Natural killer cell (primary cell): ENCODE measurements at places on chromosomes 2 and 18. TPM values are rescaled to one million over a fixed set of nuclear protein-coding genes. Genes with fewer than 3 reads are reported as not detected.

- DNase-seq, result no peak
These were observed 6.5 kb downstream of the DNMT3A start for GRCh38 chr2:25335204-25335603.

- DNase-seq, result peak; percentile 38
These were observed 1.2 kb downstream of the CABLES1 start for GRCh38 chr18:23136326-23137096.

GRCh38 chr2:142380372-142380771 is 249.6 kb upstream of the LRP1B start:
- no peak for DNase-seq

- no peak for DNase-seq
These were observed 91.2 kb upstream of the CREB1 start for GRCh38 chr2:207438414-207439126.

GRCh38 chr2:33528441-33528950 is 52.0 kb downstream of the RASGRP3 start:
- no peak for DNase-seq

DNA sequence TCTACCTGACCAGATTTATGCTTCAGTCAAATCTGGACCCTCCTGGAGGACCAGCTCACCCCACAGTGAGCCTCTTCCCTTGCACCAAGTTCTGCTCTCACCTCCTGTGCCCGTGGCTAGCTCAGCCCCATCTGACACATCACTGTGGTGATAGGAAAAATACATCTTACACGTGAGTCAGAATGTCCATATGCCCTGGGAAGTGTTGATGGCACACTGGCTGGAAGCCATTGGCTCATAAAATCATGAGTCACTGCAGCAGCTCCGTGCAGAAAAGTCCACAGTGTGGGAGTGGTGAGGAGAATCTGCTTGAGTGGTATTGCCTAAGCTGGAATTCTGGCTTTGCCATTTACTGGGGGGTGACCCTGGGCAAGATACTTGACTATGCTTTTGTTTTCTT is 42.6 kb upstream of the RAPGEF4 start:
- no peak for DNase-seq

GRCh38 chr2:28292491-28292890 is 100.2 kb upstream of the FOSL2 start:
- no peak for DNase-seq

DNA sequence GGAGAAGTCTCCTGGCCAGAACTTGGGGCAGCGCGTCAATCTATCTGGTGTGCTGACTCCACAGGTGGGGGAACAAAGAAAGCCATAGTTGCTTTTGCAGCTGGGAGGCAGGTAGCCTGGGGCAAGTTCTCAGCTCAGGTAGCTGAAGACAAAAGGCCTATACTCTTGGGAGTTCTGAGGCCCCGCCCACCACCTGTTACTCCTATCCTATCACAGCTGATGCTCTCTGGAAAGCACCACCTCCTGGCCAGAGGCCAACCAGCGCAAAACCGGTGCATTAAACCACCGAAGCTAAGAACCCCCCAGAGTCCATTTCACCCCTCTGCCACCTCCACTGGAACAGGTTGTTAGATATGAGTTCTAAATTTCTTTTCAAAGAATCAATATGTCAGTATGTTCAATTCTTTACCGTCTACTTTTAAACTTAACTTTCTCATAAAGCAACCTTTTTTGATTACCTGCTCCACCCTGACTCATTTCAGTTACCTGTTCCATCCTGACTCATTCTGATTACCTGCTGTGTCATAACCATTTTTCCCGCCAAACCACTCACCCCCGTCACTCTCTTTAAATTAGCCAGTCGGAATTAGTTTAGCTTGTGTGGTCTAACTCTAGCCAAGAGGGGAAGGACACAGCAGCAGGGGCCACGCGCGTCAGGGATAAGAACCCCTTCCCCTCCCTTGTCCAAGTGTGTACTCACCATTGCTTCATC is 43.4 kb downstream of the UPP2 start:
- no peak for DNase-seq

GRCh38 chr18:46282646-46283045 is 178.5 kb downstream of the HAUS1 start:
- no peak for DNase-seq

GRCh38 chr2:26428846-26429245 is 27.1 kb downstream of the DRC1 start:
- no peak for DNase-seq

DNA sequence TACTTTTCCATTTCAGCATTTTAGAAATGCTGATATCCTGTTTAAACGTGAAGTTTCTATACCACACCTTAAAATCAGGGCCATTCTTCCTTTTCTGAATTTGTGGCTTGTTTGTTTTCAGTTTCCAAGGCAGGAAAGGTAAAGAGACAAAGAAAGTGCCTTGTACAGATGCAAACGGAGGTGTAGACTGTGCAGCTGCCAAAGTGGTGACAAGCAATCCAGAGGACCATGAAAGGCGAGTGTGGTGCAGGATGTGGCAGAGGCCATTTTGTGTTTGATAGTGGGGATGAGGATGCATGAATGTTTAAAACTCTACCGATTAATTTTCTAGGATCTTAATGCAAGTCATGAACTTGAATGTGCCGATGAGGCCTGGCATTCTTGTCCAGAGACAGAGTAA is 733 bp downstream of the C2orf74 start:
- DNase-seq, result no peak

DNA sequence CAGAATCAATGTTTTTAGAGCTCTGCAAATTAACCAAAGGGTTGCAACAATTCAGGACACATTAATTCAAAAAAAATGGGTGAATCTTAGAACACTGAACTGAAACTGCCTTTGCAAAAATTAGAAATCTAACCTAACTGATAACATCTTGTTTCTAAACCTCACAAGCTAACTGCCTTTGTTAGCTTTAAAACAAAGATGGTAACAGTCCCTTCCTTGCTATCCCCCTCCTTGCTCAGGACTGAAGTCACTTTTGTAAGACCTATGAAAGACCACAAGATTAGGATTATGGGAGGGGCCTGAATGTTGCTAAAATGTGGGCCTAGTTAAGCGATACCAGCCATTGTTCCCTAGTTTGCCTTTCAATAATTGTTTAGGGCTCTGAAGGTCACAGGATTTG is 44.9 kb upstream of the LONRF2 start:
- no peak for DNase-seq

DNA sequence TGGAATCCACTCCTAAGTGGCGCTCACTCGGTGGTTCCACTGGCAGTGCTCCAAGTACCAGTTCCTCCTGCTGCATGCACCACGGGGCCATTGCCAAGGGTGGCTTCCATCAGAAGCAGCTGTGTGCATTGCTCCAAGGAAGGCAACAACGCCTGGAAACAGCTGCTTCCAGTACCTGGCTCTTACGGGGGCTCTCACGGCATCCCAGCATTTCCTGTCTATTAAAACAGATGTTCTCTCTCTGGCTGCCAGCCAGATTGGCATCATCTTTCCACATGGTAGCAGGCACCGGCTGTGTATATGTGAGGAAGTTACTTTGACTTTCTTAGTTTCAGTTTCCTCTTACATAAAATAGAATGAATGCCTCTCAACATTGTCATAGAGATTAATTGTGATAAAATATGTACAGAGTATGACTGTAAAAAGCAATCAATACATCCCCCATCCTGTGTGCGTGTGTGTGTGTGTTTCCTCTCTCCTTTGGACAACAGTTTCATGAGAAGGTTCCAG is 84.9 kb downstream of the CMPK2 start:
- no peak for DNase-seq

DNA sequence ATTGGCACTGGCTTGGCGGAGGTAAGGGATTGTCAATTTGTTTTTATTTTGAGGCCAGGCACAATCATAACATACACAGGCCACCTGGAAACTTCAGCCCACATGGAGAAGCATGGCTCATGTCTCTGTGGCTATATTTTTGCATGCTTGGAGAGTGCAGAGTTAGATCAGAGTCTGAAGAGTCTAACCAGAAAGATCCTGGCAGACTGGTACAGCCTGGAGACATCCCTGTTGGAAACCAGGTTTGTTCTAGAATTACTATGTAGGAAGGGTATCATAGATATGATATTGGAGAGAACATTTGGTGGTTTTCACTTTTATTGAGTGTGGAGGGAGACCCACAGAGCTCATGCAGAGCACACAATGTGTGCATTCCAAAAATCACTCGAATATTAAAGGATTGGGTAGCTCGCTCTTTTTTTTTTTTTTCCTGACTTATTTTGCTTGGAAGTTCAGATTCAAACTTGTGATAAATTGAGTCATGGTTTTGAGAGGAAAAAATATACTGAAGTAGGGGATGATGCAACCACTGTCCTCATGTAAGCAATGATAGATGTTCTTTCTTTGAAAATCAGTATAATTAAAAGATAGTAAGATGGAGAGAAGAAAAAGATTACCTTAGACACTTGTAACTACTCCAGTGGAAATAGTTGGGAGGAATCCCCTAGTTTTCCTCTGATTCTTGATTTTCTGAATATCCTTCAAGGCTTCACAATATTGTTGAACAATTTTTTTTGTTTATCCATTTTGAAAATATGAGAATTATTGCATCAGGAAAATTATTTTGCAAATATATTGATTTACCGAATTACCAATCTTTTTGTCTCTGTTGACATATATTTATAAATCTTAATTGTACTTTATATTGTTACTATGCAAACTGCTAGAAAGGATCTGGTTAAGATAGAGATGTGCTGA is 185.7 kb upstream of the ZEB2 start:
- DNase-seq, result no peak

DNA sequence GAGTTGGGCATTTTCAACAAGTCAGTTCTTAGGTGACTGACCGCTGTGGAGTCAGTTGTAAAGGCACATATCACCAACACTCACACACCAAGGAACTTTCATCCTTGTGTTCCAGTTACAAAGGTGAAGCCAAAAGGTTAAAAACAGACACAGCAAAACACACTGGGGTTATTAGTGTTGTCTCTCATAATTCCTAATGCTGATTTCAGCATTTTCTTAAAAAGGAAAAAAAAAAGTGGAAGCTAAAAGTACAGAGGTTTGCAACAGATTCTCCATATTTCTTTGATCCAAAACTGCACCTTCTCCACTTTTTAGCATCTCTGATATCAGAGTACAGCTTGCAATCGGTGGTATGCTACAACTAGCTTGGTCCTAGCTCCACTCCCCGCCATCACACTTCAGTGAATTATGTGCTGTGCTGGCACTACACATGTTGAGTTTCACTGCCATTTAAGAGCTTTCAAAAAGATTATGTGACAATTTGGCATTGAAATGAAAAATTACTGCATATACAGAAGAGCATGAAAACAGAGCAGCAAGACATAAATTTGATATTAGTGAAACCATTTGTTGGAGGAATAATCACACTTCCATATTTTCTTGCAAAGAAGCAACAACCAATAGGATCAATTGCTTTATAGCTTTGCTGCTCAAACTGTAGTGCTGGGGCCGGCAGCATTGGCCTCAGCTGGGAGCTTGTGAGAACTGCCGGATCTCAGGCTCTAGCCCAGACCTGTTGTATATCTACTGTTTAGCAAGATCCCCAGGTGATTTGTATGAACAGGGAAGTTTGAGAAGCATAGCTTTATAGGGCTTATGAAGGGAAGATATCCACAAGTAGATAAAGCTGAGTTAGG is 62.3 kb upstream of the DAPL1 start:
- DNase-seq, result no peak

DNA sequence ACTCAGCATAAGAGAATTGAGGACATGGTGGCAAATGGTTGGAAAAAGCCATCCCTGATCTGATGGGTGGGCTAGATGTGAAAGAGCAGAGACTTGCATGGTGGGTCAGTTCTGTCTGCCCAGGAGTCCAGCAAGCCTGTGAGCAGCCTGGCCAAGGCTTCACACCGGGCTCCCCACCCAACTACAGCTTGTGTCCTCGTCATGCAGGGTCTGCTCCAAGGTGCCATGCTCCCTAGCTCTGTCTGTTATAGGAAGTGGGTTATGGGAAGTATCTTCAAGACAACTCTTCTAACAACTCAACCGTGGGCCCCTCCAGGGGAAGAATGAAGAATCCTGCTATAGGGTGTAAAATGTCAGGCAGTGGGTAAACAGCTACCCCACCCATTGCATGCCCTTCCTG is 97.4 kb downstream of the ADD2 start:
- no peak for DNase-seq

- DNase-seq, result no peak
These were observed 70.5 kb downstream of the GFPT1 start for GRCh38 chr2:69316550-69316949.

DNA sequence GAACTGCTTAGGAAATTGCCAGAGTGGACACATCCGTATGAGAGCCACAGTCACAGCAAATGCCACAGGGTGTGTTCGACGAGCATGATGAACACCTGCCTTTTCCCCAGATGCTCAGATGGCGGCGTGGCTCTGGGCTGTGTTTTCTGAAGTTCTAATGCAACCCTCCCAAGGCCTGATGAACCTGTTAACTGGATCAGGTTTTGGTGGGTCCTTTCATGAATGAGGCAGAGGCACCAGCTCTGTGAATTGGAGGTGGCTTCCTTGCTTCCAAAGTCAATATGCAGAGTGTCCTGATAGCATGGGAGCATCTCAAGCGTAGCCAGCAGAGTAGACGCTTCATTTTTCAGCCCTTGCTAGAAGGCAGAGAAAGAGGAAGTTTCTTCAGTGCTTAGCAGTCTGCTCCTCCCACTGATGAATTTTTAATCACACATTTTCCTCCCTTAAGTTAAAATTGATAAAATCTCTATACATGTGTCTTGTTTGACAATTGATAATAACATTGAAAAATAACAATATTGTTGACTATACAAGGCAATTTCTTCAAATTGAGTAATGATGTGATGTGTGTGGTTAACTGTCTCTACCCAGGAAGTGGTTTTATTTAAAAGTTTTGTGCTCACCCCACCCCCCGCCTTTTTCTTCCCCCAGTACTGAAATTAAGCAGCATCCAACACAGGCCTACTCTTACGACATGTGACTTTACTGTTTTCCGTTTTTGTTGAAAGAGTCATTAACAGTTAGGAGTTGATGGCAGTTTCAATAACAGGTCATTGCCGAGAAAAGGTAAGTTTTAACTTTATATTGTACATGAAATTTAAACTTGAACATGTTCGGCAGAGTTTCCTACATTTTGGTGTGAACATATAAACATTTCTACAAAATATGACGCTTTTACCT is at the start of gene ARHGAP15:
ARHGAP15 (plus strand) TSS at position 739 of the 900 bp plus-strand sequence.
- DNase-seq, result peak; percentile 91

DNA sequence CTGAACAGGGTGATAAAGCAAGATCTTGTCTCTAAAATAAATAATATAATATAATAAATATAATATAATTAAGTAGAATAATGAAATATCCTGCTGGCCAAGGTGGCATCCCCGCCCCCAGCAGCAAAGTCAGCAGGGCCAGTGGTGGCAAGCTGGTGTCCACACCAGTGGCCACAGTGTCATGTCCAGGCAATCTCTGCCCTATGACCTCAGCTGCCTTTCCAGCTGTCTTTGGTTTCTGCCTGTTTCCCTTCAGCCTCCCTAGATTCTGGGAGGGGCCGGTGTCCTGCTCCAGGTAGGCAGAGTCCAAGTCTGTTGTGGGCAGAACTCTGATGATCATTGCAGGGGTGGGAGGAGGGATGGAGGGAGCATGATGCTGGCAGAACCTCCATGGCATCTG is 16.2 kb upstream of the STEAP3 start:
- no peak for DNase-seq

- peak; percentile 68 for DNase-seq
These were observed 56.0 kb downstream of the TEX44 start for GRCh38 chr2:231648579-231649174.

MGAT4A gene
- total RNA-seq, result 96.4 TPM

HNRNPA3 gene
- 289 TPM for total RNA-seq

MTIF2 gene
- 19.8 TPM for total RNA-seq

SLC14A1 gene
- total RNA-seq, result 42.2 TPM

SLC23A3 gene
- total RNA-seq, result 0.89 TPM

CAPN14 gene
- total RNA-seq, result not detected
